ENCODE measurements at places on chromosomes 3 and 15. TPM values are rescaled to one million over a fixed set of nuclear protein-coding genes. Genes with fewer than 3 reads are reported as not detected.

DNA sequence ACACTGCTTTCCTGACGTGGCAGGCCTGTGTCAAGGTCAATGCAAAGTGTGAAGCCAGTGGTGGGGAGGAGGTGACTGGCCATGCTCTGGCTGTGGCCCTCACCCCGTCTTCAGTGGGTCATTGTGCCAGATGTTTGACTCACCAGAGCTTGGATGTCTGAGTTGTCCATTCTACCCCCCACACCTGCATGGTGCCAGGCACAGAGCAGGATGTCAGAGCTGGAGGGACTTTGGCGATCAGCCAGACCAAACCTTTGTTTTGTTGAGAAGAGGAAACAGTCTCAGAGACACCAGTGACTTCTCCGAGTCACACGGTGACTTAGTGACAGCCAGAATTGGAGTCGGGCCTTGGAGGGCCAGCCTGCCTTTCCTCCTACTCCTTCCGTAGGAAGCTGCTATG is 49.5 kb downstream of the SMAD6 start:
- peak; percentile 4 for DNase-seq

- no peak for DNase-seq
Observed at GRCh38 chr3:133457025-133457424, 57.2 kb downstream of the BFSP2 start.

- DNase-seq, result no peak
Observed at GRCh38 chr3:100184948-100185570, 70.8 kb upstream of the FILIP1L start.

DNA sequence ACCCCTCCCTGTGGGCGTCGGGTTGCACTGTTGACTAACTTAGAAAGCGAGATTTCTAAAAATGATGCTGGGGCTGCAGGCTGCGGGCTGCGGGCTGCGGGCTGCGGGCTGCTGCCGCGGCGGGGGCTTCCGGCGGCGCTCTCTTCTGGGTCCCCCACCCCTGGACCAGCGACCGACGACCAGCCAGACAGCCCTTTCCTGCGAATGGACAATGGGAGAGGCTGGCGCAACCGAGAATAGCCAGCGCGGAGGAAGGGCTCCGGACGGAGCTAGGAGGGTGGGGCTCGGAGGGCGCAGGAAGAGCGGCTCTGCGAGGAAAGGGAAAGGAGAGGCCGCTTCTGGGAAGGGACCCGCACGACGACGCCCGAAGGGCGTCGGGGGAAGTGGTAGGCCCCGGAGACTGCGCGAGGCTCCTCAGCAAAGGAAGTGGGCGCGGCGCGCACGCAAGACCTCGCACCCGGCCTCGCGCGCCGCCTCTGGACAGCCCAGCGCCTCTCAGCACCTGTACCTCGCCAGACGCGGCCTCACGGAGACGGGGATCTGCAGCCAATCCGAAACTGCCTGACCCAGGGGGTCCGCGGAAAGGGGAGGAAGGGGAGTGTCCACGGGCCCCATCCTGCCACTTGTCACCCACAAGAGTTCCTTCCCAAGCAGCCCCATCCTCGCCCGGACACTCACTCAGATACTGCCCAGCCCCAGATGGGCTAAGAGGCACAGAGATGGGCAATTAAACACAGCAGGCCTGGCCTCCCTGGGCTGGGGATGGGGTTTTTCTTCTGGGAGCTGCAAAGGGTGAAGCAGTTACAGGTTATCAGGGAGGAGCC is 70.7 kb downstream of the SLC12A8 start:
- DNase-seq, result peak; percentile 85

GNL3 gene
- 41.8 TPM for polyA plus RNA-seq

DNA sequence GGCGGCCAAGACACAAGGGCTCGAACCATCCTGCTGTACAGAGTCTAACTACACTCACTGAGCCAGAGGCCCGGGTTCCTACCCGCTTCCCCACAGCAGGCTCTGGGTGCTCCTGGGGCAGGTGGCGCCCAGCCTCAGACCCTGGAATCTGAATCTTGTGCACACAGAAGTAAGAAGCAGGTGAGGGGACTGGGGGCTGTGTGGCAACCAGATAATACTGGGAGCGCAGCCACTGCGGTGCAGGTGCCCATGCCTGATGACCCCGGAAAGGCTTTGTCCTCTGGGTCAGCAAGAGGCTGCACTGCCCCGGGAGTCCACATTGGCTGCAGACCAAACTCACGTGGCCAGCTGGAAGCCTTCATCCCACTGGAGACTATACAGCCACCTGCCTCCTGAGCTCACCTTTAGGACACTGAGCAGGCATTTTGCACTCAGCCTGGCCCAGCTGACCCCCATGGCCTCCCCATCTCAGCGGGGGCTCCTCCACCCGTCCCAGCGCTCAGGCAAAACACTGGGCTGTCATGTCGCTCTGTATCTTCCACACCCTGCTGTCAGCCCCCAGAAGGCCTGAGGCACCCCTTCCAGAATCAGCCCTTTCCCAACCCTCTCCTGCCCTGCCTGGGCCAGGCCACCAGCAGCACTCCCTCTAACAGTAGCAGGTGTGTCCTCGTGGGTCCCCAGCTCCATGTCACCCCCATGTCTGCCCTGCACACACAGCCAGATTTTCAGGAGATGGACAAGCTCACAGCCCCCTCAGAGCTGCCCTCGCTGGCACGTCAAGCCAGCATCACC is 101.0 kb upstream of the IQSEC1 start:
- DNase-seq, result no peak

TM6SF1 gene
- polyA plus RNA-seq, result 0.68 TPM

Measured in naive thymus-derived CD8-positive, alpha-beta T cell (primary cell).